ENCODE measurements at places on chromosomes 3 and 15.

- DNase-seq, result peak; percentile 68
These were observed 242.5 kb downstream of the ATP8B4 start for GRCh38 chr15:49876401-49877038.

GRCh38 chr3:194976049-194976451 lies 290.4 kb downstream of the FAM43A start:
- DNase-seq, result no peak

- no peak for DNase-seq
These were observed 14.1 kb upstream of the TMEM40 start for GRCh38 chr3:12773030-12773709.

GRCh38 chr15:40825661-40826422 lies 2.7 kb downstream of the PPP1R14D start:
- peak; percentile 16 for DNase-seq

GRCh38 chr3:30309961-30310954 lies 296.1 kb upstream of the TGFBR2 start:
- peak; percentile 77 for DNase-seq

DNA sequence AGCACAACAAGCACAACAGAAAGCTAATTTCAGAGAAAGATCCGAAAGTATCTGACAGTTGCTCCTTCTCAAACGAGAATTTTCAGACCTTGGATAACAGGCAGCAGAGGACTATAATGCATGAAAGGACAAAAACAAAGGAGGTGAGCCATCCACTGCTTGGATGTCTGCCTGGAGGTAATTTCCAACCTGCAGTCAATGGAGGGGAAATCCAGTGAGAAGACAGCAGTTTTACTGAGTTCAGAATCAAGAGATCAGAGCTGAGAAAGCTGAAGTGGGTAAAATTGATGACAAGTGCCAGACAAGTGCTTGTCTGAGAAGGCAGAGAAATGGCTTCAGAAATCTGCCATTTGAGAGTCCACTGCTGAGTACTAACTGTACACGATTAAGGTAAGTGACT lies 22.1 kb downstream of the UBE3A start:
- no peak for DNase-seq

- DNase-seq, result no peak
These were observed 1.4 kb upstream of the NECTIN3 start for GRCh38 chr3:111069974-111070771.

- DNase-seq, result peak; percentile 42
These were observed 172.7 kb upstream of the CTNNB1 start for GRCh38 chr3:41026394-41027177.

- no peak for DNase-seq
These were observed 4.6 kb upstream of the ABCC5 start for GRCh38 chr3:184022323-184022722.

GRCh38 chr3:178127221-178127620 lies 409.0 kb upstream of the KCNMB2 start:
- DNase-seq, result no peak

GRCh38 chr3:190596349-190597285 lies 82.7 kb downstream of the IL1RAP start:
- DNase-seq, result no peak

DNA sequence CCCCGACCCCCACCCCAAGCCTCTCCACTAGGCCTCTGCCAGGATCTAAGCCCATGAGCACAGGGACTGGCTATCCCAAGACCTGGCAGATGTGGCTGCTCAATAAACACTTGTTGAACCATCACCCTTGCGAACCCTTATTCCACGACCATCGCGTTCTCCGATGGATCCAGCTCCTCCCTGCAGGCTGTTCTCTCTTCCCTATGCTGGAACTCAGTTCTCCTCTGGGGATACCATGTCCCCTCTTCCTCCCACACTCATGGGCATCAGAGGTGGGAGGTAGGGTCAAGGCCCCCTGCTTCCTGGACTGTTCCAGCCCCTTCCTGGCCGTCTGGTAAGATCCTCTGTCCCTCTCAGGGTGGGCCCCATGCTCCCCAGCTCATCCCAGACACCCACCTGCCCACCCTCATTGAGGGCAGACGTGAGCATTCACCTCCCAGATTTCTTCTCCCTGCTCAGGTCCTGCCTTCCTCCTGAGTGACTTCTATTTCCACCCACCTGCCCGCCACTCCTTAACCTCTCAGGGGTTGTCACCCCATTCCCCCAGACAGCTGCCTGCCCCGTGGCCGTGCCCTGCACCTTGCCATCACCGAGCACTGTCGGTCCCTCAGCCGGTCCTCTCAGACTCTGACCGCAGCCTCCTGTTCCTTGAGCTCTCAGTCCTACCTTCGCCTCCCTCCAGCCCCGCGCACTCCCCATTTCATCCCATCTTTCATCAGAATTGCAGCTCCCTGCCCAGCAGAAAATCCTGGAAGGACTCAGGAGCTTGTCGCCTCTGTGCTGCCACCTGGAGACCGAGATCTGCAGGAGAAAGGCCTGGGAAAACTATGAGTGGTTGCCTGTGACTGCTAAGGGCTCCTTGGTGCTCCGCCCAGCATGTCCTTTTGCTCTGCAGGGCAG lies 42.0 kb downstream of the PML start:
- peak; percentile 85 for DNase-seq
